ENCODE measurements at places on chromosomes 13 and 19.

DNA sequence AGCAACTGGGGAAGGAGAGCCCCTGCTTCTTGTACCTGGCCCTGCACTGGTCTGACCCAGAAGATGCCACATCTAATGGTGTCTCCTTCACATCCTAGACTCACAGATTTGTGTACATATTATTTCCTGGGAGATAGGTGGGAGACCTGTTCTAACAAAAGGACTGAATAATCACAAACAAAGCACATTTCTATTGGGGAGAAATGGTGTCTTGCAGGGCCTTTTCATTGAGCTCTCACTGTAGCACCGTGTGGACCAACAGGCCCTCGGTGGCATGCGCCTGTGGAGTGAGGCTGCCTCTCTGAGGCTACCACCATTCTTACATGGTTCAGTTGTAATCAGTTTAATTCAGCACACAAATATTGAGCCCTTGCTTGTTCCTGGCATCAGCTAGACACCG, 989 bp upstream of the SACS start:
- no peak for DNase-seq

- DNase-seq: no peak
Measured at GRCh38 chr19:33260628-33261418, 35.2 kb upstream of the SLC7A10 start.

- DNase-seq: no peak
Measured at GRCh38 chr13:64362564-64362963, 2867.6 kb downstream of the PCDH9 start.

DNA sequence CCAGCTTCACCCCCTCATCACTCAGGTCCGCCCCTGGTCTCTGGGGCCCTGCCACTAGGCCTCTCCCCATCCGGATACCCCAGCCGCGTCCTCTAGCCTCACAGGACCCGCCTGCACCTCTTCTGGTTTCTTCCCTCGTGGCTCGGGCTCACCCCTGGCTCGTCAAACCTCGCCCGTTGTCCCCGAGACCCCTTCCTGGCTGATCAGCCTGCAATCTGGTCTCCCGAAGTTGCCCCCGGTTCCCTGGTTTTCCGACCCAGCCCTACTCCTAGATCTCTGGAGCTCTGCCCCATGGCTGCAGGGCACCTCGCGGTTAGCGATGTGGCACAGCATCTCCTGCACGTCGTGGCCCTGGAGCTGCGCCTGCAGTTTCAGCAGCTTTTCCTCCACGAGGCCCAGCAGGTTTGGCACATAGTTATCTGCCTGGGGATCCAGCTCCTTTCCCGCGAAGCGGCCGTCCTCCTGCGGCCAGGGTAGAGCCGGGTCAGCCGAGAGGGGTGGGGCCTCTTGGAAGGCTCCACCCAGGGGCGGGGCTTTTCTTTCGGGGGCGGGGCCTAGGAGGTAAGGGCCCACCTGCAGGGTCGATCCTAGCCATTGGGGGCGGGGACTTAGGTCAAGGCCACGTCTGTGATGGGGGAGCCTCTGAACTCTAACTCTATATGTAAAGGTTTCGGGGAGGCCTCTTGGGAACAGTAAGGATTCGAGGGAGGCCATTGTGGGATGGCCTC, 2.4 kb upstream of the RGL3 start:
- peak; percentile 15 for DNase-seq

DNA sequence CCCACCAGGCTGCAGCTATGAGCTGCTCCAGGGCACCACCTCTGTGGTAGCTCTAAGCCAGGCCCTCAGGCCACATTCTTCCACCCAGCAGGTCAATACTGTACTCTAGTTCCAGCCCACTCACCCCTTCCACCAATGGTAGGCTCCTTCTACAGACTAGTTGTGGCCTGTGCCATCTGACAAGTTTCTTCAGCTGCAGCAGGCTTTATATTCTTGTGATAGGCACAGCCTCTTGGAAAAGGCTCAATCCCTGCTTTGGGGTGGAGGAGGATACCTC, 8.5 kb downstream of the MICU2 start:
- no peak for DNase-seq

- DNase-seq: no peak
Measured at GRCh38 chr13:20544201-20544923, 18.7 kb upstream of the CRYL1 start.

DNA sequence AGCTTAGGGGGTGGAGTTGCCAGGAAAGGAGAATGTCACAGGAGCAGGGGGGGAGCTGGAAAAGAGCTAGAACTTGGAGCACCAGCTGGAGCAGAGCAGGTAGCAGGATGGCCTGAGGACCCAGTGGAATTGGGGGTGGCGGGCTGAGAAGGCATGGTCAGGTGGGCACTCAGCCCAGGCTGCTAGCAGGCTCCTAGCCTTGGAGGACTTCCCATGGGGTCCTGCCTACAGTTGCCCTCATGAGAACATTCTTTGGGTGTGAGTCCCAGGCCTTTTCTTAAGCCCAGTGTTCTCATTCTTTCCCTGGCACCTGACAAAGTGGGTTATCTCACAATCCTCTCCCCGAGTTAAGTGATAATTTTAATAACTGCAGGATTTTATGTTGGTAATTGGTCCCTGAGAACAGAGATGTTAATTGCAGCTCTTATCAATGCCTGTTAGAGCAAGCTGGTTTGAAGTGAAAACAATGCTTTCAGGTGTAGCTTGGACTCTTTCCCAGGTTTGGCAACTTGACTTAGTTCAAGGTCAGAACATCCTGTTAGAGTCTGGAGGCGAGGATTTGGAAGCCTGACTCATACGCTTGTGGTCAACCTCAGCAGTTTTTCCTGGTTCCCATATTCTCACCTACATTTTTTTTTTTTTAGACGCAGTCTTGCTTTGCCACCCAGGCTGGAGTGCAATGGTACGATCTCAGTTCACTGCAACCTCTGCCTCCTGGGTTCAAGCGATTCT, 18.1 kb upstream of the OLFM4 start:
- no peak for DNase-seq

DNA sequence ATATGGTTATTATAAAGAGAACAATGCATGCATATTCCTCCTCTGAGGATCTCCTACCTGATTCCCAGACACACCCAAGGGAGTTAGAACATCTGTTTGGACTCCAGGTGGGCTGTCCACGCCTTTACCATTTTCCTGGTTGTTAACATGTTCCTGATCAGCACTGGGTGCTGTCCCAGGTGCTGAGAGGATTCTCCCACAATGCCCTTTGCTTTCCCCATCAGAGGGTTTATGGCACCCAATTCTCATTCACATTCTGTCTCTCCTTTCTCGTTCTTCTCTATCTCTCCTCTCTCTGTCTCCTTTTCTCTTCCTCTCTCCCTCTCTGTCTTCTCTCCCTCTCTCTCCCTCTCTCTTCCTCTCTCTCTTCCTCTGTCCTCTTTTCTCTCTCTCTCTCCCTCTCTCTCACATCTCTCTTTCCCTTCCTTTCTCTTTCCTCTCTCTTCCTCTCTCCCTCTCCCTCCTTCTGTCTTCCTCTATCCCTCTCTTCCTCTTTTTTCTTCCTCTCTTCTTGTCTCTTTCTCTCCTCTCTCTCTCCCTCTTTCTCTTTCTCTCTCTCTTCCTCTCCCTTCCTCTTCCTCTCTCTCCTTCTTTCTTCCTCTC, 3.3 kb upstream of the RDH13 start:
- DNase-seq: no peak

DNA sequence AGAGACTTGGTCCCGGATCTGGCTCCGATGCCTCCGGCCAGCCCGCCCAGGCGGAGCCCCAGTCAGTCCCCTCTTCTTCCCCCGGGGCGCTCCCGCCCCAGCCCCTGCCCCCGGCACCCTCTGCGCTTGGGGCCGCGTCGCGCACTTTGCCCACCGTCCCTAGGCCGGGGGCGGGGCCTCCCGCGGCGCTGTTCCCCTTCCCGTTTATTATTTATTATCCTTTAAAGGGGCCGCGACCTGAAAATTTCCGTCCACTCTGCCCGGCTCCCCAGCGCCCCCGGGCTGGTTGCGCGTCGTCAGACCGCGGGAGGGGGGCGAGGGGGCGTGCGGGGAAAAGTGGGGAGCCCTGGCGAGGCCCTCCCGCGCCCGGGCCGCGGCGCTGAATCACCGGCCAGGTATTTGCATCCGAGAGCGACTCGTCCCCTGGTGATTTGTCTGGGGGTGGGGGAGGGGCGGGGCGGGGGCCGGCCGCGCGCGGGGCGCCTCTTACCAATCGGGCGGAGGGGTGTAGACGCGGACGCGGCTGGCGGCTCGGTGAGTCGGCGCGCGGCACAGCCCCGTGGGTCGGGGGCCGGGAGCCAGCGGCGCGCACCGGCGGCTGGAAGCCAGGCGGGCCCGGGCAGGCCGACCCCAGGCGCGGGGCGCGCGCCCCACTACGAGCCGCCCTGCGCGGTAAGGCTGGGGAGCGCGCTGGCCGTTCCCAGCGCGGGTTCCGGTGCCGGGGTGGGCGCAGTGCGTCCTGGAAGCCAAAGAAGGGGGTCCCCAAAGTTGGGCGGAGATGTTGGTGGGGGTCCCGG, at the start of gene ARID3A:
ARID3A (plus strand) TSS at position 510 of the 797 bp plus-strand sequence. CDS start 3,494 bp downstream, outside the sequence.
- DNase-seq: peak; percentile 89

DNA sequence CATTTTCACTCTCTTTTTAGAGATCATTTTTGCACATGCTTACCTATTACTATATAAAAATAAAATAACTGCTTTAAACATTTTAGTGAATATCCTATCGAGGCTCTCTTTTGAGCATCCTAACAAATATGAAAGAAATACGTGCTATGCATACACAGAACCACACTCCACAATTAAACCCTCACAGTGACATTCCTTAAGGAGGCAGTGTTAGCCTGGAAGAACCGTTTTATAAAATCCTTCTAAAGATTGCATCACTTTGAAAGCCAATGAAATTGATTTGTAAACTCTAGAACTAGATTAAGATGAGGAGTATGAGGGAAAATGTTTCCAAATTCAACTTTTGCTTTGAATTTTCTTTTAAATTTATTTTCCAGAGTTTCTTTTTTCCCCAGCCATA, 11.1 kb upstream of the ENOX1 start:
- no peak for DNase-seq

GRCh38 chr13:110559429-110559943, 2.0 kb downstream of the RAB20 start:
- peak; percentile 66 for DNase-seq

DNA sequence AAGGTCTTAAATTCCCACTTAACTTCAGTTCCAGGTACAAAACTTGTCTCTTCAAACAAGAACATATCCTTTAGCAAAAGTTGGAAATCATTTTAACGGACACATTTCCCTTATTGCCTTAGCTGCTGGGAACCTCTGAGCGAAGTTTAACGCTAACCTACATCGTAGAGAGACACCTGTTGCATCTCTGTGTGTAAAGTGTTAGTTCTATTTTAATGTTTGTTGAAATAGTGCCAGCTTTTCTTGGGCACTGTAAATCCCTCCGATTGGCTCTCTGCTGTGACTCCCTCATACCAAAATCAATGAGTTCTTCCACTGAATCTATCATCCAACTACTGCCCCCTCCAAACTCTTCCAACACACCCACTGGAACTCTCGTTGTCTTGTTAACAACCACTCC, 2.3 kb upstream of the HIF3A start:
- no peak for DNase-seq

- no peak for DNase-seq
Measured at GRCh38 chr13:99985241-99985874, 3.8 kb downstream of the ZIC2 start.

DNA sequence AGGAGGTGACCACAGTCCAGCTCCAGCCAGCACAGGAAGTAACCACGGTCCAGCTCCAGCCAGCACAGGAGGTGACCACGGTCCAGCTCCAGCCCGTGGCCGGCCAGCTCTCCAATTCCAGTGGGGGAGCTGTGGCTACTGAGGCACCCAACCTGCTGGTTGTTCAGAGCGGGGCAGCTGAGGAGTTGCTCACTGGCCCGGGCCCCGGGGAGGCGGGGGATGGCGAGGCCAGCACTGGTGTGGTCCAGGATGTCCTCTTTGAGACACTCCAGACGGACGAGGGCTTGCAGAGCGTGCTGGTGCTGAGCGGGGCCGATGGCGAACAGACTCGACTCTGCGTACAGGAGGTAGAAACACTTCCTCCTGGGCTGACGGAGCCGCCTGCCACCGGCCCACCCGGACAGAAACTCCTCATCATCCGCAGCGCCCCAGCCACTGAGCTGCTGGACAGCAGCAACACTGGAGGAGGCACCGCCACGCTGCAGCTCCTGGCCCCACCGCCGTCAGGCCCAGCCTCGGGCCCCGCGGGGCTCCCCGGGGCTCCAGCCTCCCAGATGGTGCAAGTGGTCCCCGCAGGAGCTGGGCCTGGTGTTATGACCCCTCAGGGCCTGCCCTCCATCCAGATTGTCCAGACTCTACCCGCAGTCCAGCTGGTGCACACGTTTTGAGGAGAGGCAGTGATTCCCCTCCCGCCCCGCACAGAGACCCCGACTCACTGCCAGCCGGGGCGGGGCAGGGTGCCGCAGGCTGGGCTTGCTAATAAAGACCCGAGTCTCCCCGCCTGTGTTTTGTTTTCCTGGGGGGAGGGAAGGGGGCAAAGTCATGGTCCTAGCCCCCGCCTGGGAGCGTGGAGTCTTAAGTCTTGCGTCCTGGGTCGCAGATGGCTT, 1.0 kb upstream of the NAT14 start:
- no peak for DNase-seq
